HCT116 (cell line): ENCODE measurements at places on chromosomes 2 and 18.

- DNase-seq = no peak
These were observed 128.3 kb downstream of the ACOXL start for GRCh38 chr2:110860630-110861029.

GRCh38 chr2:169705927-169706326, 11.7 kb downstream of the PHOSPHO2 start:
- DNase-seq = no peak

DNA sequence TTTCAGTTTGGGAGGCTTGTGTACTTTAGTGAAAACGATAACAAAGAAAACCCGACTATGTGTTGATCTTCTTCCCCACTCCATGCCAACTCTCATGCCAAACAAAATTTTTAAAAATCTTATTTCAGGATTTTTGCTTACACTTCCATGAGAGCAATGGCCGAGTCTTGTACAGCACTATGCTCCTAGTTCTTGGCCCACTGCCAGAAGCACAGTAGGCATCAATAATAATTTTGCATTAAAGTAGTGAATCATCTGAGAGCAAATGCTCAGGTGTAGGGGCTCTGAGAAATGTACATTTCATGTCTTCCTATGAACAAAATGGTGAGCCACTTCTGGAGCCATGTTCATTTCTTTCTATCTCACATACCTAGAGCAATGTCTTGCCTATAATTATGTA, 62.2 kb downstream of the MAP3K19 start:
- DNase-seq = no peak

DNA sequence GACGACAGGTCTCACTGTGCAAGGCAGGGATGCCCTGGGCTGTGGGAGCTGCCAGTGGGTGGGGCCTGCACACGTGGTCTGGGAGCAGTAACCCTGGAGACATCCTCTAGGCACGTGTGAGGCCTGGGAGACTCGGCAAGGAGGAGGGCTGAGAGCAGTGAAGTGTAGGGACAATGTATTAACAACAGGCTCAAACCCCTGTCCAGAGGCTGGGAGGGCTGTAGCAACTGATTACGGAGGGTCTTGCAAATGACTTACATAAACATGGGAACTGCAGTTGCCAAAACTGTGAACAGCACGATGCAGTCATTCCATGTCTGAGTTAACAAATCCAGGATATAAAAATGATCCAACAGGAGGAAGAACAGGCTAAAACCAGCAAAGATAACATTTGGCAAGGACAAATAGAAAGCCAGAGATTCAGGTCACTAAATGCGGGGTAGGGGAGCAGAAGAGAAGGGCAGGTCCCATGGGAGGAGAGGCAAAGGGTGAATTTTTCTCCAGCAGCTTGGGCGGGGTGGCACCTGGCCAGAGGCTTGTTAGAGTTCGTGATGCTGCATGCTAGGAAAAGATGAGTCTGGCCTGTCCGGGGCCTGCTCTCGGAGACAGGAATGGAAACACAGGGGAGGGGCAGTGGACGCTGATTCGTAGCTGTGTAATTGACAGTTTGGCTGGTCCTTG, 44.9 kb downstream of the CYP27C1 start:
- DNase-seq = no peak

GRCh38 chr18:75115514-75115913, 93.4 kb downstream of the PTGR3 start:
- no peak for DNase-seq

DNA sequence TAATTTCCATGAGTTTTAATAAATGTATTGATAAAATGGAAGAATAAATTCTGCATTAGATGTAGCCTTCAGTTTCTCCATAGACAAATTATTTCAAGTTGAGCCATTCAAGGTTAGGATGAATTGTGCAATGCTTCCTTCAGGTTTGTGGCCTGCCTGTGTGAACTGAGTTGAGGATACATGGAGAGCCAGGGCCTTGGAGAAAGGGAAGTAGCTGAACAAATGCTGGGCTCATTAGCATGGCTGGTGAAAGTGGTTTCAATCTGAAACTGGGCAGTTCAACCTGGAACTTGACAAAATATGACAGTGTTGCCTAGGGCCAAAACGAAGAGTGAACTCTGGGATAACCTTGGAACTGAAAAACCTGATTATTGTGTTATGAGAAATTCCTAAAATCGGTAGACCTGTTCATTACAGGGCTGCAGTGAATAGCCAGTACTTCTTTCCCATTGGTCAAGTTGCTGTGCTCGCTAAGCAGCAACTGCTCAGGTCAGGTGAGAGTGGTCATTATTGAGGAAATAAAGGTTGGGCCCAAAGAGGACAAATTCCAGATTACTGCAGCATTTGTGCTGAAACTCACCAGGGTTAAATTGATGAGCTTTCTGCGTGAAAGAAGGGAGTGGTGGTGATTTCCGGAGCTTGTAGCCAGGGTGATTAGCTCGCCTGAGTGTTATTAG, 12.7 kb downstream of the INPP1 start:
- DNase-seq = no peak

DNA sequence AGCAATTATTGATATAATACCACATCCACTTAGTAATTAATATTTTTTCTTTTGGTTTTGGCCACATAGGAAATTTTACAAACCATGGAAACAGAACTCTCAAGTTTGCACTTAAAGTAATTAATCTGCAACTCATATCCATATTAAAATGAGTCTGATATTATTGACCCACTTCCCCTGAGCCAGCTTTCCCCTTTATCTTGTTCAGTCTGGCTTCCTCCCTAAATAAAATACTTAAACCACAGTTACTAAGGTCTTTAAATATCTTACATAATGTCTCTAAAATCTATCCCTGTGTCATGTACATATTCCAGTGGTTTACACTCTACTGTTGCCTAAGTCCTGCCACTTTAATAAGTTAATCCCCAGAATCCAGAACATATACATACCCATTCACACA, 564.9 kb upstream of the FSHR start:
- DNase-seq = no peak

DNA sequence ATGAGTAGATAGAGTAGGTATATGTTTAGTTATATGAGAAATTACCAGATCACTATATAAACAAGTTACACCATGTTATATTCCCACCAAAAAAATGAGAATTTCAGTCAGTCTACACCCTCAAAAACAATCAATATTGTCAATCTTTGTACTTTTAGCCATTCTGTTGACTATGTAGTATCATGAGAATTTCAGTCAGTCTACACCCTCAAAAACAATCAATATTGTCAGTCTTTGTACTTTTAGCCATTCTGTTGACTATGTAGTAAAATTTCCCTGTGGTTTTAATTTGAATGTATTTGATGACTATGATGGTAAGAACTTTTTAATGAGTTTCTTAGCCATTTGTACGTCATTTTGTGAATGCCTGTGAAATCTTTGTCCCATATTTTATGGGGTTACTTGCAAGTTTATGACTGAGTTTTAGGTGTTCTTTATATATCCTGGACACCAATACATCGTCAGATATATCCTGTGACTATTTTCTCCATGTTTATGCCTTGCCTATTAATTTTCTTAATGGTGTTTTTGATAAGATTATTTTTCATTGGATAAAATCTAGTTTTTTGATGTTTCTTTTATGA, 528.4 kb upstream of the SPHKAP start:
- no peak for DNase-seq

DNA sequence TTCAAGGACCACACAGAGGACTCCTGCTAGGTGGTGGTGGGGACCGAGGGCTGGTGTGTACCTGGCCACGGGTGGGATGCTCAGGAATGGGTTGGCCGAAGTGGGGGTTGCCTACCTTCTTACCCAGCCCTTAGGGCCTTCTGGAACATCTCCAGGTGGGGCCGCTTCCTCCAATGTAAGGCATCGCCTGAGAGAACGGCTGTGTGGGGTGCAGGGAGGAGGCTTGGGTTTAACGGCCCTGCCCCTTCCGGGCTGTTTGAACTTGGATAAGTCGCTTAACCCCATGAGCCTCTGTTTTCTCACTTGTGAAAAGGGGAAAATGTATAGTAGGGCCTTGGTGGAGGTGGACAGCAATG, 35.0 kb downstream of the EMILIN2 start:
- no peak for DNase-seq

GRCh38 chr2:113965644-113966043, 75.8 kb downstream of the ACTR3 start:
- DNase-seq = peak; percentile 38

GRCh38 chr2:139165601-139166000, 385.4 kb upstream of the NXPH2 start:
- no peak for DNase-seq

DNA sequence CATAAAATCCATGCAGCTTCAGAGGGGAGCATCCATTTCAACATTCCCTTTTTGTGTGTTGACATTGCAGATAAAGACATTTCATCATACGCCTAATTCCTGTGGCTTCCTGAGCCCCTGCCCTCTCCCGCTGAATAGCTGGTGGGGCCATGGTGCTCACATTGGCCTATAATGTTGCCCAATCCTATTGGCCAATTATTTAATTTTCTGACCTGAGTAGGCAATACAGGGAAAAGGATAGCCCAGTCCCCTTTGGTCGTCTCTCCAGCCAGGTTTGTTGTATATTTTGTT, 163.8 kb upstream of the MYCN start:
- no peak for DNase-seq

- DNase-seq = no peak
These were observed 608.8 kb downstream of the ADCYAP1 start for GRCh38 chr18:1513519-1513918.

GRCh38 chr2:164568317-164568716, 53.0 kb downstream of the GRB14 start:
- no peak for DNase-seq

DNA sequence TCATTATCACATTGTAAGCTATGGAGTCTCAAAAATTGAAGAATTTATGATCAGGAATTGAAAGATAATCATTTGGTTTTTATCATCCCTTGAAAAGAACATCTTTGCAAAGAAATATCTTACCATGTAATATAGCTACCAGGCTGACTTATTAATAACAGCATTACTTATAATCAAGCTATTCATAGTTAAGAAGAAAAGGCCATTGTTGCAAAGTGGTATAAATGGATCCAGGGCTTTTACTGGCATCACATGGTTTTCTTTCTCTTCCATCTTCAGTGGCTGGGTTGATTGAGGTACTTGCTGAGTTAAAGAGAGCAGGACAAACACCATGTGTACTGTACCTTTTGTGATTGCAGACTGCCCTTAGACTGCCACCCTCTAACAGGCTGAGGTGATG, 39.6 kb downstream of the MFSD6 start:
- no peak for DNase-seq

GRCh38 chr18:58562146-58562998, 66.5 kb downstream of the ALPK2 start:
- no peak for DNase-seq

DNA sequence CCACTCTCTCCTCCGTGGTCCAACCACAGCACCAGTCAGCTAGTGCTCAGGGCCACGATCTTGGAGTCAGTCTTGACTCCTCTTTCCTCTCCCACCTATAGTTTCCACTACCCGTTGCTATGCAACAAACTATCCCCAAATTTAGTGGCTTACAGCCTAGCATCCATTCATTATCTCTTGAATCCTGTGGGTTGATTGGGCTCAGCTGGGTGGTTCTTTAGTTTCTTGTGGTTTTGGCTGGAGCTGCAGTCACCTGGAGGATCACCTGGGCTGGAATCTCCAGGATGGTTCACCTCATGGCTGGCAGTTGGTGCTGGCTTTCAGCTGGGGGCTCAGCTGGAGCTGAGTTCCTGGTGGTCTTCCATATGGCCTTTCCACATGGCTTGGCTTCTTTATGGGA, 149.9 kb downstream of the ASB1 start:
- DNase-seq = no peak

- DNase-seq = no peak
These were observed 32.2 kb downstream of the ZNF532 start for GRCh38 chr18:58896734-58897508.

GRCh38 chr2:147554521-147555107, 290.2 kb upstream of the ACVR2A start:
- no peak for DNase-seq

DNA sequence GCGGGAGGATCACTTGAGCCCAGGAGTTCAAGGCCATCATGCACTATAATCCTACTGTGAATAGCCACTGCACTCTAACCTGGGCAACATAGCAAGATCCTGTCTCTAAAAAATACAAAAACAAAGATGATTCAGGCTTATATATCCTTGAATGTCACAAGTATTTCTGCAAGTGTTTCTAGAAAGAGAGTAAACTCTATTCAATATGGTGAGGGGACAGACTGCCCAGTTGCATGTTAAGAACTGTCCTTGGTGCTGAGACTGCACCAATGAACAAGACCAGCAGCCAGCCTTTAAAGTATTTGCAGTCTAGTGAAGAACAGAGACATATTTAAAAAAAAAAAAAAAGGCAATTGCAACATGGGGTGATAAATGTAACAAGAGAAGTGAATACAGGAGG, 16.4 kb downstream of the MAP3K19 start:
- no peak for DNase-seq

DNA sequence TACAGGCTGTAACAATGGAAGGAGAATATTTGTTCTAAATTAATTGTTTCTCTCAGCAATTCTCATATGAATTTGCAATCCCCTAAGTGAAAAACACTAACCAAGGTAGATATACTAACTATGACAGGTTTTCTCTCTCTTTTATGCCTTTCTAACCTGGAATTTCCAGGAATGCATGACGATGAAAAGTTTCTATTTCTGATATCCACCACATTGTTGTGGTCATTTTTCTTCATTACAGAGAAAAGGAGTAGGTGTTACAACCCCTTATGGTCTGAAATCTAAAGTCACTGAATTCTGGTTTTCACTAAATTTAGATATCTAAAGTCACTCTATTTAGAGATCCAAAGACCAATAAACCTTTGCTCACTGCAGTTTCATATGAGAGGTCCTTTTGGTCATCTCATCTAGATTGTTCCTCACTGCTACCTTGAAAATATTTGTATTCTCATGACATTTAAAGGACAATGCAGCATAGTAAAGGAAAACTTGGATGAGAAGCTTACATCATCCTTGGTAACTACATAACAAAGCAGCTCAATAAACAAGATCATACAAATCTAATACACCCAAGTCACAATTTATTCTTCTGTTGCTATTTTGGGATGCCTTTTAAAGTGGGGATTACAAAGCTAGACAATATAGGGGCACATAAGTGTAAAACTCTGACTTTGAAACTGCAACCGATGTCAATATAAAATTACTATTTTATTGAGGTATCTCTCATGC, 85.8 kb downstream of the TCF4 start:
- no peak for DNase-seq

DNA sequence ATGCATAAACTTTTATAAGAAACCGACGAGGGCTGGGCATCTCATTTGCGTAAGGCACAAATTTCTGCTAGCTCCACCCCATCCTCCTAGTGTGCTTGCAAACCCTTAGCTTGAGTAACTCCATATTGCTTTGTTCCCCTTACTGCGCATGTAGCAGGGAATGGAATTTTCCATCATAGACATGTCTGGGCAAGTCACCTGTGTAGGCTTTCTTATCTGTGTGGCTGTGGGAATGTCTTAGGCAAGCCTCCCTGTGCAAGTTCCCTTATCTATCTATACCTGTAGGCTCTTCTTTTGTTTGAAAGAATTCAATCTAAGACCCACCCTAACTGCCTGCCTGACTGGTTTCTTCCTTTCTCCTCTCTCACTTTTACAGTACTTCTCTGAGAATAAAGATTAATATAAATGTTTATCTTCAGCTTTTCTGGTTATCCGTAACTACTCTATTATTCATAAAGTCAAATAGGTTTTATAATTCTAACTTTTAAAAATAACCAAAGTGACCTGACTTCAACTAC, 217.6 kb upstream of the FIGN start:
- no peak for DNase-seq

- no peak for DNase-seq
These were observed 76.2 kb upstream of the CTAGE1 start for GRCh38 chr18:22493940-22494339.

- DNase-seq = no peak
These were observed 784 bp downstream of the ROCK1 start for GRCh38 chr18:21110713-21111345.

- no peak for DNase-seq
These were observed 51.4 kb upstream of the ZNF516 start for GRCh38 chr18:76546436-76546835.

- DNase-seq = no peak
These were observed 51.8 kb downstream of the KCNG2 start for GRCh38 chr18:79849328-79850207.
